Stimulated activated CD4-positive, alpha-beta T cell treated with anti-CD3 and anti-CD28 coated beads, Interleukin-15, amount 100 ng/mL, for 1 hour (primary cell): ENCODE measurements at places on chromosomes 2 and 18.

- DNase-seq, result no peak
Observed at GRCh38 chr2:108215794-108216211, 24.0 kb upstream of the SULT1C3 start.

- no peak for DNase-seq
Observed at GRCh38 chr2:1864981-1865421, 120.7 kb upstream of the PXDN start.

GRCh38 chr18:61910101-61910500, 17.3 kb upstream of the RNF152 start:
- DNase-seq, result no peak

DNA sequence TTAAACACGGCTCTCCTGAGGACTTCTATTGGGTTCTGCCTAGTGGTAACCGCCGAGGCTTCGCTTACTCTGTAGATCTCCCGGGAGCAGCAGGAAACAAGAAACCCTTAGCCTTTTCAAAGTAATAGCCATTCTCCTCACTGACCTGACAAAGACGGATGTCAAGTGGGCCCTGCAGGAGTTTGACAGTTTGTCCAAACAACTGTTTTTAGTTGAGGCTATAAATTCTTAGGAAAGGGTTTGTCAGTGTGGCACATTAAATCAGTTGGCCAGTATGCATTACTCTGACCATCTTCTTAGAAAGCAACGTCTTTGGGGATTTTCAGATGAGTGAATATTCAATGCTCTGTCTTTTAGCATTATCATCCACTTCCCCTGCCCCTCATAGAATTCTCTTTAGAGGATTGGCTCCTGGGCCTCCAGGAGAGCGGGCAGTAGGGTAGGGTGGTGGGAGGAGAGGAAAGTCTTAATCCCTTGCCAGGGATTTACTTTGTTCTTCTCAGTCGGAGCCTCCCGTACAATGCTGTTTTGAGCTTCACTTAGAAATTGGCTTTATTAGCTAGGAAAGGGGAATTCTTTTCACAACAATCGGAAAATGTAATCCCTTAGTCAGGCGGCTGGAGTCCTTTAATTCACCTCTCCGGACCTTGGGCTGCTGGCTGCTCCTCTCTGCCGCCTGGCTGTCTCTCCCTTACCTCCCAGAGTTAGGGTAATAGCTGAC, 13.3 kb upstream of the C18orf32 start:
- DNase-seq, result no peak

DNA sequence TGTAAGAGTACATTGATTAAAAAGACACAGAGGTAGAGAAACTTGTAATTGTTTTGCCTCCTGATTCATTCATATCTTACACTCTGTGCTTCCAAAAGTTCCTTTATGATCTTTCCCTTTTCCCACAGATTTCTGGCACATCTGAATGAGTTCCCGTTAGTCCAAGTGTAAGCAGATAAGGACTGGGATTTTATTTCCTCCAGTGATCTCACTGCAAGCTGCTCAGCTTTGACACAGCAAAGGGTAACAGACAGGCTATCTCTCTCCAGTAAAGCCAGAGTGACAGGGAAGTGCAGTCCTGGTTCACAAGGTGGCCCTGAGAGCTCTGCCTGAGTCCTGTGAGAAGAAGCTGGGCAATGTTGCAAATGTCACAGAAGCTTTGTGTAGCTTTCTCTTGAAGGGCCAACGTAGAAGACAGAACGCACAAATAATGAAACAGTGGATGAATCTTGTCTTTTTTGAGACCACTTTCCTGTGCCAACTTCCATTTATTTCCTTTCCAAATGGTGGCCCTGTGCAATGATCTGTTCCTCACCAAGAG, 32.5 kb upstream of the KCNE4 start:
- no peak for DNase-seq

DNA sequence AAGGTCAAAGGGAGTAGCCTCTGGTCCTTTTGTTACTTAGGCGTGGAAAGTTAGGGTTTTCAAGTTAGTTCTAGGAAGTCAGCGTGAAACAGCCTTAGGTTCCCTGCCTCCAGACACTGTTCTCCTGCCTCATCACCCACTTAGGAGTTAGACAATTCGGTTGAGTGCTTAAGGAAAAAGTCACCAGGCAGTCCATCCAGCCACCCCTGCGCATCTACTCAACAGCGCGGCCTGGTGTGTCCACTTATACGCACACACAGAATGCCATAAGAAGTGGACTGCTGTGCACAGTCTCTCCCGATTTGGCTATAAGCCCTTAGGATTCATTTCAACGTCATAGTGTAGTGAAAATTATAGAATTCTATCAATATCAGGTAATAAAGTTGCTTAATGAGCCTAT, 470.8 kb upstream of the TNP1 start:
- DNase-seq, result no peak

DNA sequence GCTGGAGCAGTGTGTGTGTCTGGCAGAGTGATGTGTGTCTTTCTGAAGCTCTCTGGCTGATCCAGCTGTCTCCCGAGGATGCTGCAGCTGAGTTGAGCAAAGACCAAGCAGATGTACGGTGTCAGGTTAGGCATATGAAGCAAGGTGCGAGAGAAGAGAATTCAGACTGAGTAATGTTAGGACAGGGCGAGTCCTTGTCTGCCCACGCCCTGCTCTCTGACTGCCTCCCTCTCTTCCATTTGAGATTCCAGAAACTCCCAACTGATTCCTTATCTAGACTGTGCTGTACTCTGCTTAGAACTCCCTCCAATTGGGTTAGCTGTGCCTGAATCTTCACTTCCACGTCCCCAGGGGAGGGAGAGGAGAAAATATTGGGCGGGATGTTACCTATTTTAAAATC, 25.7 kb upstream of the LPIN1 start:
- DNase-seq, result no peak

GRCh38 chr2:151520976-151521375, 111.3 kb downstream of the RIF1 start:
- no peak for DNase-seq

- DNase-seq, result no peak
Observed at GRCh38 chr18:58541789-58542425, 87.0 kb downstream of the ALPK2 start.

GRCh38 chr2:30628341-30628740, 178.9 kb downstream of the CAPN13 start:
- DNase-seq, result no peak

DNA sequence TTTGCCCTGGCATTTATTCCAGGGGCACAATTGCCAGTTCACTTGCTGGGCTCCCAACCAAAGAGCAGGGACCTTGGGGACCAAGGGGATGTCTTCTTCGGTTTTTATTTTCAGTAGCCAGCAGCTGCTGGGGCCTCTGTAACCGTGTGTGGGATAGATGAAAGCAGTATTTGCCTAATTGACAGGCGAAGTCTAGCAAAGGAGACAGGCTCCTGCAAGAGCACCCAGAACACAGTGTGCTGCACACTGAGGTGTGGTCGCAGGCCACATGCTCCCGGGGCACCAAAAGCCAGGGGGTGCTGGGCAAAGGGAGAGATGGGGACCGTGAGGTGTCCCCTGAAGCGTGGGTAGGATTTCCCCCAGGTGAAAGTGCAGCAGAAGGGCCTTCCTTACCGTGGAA, 5.3 kb downstream of the SAG start:
- no peak for DNase-seq

DNA sequence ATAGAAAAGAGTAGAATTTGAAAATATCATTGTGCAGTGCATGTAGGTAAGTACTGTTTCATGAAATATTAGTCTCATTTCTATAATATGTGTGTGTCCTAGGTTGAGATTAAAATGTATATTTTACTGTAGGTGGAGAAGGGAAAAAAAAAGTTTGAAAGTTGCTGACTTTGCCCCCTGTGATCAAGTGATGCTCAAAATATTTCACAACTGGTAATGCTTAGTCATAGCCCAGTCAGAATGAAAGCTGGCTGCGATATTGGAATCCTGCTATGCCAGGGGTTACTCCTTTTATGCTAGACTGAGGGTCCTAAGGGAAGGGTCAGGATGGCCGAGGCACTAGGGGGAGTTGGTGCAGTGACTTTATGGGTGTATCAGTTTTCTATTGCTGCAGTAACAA, 19.5 kb upstream of the CFAP36 start:
- DNase-seq, result no peak

DNA sequence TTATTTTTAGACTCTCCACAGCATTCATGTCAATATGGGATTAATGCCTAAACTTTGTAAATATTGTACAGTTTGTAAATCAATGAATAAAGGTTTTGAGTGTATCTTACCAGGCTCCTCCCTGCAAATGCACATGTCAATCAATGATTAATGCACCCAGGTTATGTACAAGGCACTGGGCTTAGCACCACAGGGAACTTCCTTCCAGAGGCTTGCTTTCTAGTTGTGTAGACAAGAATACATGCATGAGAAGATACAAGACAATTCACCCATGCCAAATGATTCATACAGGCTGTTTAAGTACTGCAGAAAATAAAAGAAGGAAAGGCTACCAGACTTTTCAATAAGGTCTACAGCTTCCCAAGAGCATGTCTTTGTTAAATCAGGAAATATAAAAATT, 114.1 kb downstream of the MMADHC start:
- DNase-seq, result no peak

GRCh38 chr18:76081536-76081935, 413.5 kb downstream of the ZNF516 start:
- no peak for DNase-seq

DNA sequence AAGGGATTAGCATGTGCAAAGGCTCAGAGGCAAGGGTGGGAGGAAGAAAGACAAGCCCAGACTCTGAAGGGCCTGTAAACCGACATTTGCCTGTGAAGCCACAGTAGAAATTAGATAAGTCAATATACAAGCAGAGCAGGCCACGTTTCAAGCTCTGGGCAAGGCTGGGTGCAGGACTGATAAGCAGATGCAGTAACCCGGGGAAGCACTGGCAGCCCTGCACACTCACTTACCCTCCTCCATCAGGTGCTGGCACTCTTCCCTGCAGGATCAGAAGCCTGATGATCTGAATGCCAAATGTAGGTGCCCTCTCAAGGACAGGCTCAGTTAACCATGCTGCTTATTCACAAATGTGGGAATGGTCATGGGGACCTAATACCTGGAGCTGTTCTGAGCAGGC, 46.3 kb upstream of the RAB12 start:
- DNase-seq, result no peak

GRCh38 chr2:66899109-66899508, 464.2 kb downstream of the MEIS1 start:
- DNase-seq, result no peak

DNA sequence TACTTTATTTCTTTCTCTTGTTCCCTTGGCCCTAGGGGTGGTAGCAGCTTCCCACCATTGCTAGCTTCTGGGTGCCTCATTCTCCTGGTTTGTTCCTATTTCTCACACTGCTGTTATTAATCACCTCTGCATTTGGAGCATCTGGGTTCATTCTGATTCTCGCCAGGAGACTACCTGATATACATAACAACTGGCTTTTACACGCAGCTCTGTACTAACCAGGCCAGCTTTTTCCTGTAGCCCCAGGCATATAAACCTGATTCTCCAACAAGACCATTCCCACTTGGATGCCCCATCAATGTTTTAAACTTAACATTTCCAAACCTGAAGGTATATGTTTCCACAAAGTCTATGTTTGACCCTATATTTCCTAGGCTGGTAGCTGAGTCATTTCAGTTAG, 403.9 kb upstream of the DCC start:
- DNase-seq, result no peak

DNA sequence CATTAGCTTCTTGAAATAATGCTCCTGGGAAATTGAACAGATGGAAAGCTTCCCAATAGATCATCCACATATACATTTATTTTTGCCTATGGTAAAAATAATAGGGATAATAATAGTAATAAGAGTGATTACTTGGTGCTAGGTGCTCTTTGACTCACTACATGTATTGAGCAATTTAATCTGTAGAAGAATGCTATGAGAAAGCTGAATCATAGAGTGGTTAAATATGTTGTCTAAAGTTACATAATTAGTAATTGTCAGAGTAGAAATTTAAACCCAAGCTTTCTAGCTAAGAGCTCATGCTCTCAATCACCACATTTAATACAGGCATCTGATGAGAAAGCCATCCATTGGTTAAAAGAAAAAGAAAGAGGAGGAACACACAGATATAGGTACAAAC, 590.5 kb upstream of the SLC8A1 start:
- no peak for DNase-seq

GRCh38 chr2:46518861-46519260, 39.5 kb downstream of the TMEM247 start:
- no peak for DNase-seq

DNA sequence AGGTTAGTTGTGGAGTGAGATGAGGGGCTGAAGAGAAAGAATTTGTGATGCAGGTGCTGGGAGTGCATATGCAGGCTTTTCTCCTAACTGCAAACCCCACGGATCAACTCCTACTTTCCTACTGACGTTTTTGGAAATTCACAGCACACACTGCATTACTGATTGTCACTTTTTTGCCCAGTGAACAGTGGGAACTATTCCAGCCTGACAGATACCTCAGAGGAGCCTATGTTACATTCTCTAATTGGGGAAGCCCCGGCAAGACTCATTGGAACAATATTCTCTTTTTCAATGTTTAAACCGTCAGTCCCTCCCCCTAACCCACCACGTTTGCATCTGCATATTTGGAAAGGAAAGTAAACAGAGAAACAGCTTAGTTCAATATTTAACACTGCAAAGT, 126.2 kb downstream of the DPP4 start:
- DNase-seq, result no peak

- DNase-seq, result no peak
Observed at GRCh38 chr2:71562518-71562917, 109.2 kb downstream of the DYSF start.

GRCh38 chr2:218060118-218060517, 8.9 kb upstream of the RUFY4 start:
- no peak for DNase-seq

GRCh38 chr2:173747035-173747434, 218.1 kb downstream of the SP3 start:
- DNase-seq, result no peak

GRCh38 chr2:28624436-28624792, 127.2 kb upstream of the PPP1CB start:
- no peak for DNase-seq

- no peak for DNase-seq
Observed at GRCh38 chr18:22005191-22005841, 164.1 kb upstream of the GATA6 start.

GRCh38 chr2:239957681-239958472, 67.3 kb downstream of the NDUFA10 start:
- DNase-seq, result no peak

DNA sequence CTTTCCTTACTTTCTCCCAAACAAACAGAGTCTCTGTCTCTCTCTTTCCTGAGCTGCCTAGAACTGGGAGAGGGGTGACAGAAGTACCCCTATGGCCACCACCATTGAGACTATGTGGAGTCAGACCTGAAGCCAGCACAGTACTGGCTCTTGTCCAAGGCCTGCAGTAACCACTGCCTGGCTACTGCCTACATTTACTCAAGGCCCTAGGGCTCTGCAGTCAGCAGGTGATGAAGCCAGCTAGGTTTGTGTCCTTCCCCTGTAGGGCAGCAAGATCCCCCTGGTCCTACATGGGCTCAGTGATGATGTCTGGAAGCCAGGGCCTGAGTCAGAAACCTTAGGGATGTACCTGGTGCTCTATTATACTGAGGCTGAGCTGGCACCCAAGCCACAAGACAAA, 12.2 kb downstream of the MYO3B start:
- DNase-seq, result no peak
